SW 1271 (cell line): ENCODE measurements at places on chromosomes 12 and 14.

- DNase-seq, result no peak
Measured at GRCh38 chr12:114998750-114999128, 314.8 kb upstream of the TBX3 start.

GRCh38 chr14:77459072-77459723, 1.3 kb downstream of the AHSA1 start:
- peak; percentile 20 for DNase-seq

DNA sequence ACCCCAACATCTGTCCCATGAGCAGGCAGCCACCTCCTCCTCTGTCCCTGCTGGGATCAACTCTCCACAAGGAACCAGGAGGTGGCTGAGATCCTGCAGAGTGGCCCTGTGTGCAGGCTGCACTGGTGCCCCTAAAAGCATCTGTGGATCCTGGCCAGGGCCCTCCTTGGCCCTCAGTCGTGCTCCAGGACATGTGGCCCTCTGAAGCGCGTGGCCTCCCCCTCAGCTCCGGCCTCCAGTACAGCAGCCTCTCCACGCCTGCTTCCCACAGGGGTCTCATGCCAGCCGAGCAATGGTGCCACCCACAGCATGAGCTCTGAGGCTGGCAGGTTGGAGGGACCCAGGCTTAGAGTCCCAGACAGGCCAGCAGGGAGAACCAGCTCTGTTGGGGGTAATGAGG, 77.4 kb upstream of the NOS1 start:
- no peak for DNase-seq

DNA sequence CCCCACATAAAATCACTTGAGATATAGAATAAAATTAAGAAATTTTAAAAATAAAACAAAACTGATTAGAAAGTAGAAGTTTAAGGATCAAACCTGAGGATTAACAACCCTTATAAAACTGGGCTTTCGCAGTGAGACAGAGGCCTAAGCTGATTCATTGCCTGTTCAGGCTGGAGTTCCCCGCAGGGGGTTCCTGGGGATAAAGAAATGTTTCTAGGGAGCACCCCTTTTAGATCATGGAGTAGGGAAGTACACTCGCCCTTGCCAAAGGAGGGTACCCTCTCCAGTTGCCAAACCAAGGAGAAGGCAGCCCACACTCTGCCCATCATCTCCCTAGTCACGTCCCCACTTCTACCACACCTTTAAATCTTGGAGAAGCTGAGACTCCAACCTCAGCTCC, 6.8 kb downstream of the GLIPR1 start:
- DNase-seq, result no peak

DNA sequence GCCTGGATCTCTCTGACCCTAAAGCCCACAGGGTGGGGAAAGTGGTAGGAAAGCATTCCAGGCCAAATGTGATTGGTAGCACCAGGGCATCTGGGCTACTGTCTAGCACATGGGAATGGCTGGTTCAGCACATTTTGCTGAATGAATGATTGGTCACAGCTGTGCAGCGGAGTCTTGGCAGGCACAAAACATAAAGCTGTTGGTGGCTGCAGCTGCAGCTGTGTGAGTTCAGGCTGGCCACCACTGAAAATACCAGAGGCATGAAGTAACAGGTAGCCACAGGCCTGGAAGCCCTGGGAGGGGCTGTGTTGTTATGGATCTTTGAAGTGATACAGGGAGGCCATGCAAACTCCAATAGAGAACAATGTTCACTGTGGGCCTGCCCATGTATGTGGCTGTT, 72.7 kb downstream of the MYRFL start:
- no peak for DNase-seq

DNA sequence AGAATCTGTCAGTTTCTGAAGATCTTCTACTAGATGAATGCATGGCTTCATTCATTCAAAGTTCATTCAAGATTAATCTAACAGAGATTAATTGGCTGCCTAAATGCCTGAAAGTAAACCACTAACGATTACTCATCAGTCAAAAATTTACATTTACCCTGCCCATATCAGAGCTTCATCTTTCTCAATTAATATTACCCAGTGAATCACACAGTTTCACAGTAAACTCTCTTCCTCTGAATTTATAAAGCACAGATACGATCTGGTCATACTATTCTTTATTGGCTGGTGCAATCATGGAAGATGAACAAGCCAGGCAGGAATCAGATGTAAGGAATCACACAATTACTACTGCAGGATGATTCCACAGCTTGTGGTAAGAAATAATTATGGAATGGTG, 377.7 kb downstream of the SLC16A7 start:
- no peak for DNase-seq

GRCh38 chr12:64180951-64181350, 41.1 kb downstream of the KICS2 start:
- DNase-seq, result no peak

- no peak for DNase-seq
Measured at GRCh38 chr14:45798659-45799058, 545.7 kb upstream of the MIS18BP1 start.

- no peak for DNase-seq
Measured at GRCh38 chr14:67875175-67876006, 55.8 kb downstream of the RAD51B start.

DNA sequence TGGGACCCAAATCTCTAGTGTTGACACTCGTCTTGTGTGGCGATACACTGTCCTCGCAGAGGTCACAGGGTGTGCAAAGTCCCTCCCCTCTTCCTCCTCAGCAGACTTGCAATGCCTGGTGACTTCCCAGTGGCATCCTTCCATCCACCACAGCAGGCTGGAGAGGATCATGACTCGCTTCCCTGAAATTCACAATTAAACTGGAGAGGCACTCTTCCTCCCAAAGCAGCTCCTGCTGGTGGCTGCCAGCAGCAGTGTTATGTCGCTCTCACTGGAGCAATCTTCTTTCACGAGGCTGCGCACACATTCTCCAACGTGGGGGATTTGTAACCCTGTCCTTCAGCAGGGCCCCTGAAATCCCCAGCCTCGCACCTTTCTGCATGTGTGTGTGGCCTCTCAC, 145.2 kb upstream of the TMCC3 start:
- DNase-seq, result peak; percentile 26

GRCh38 chr14:103311171-103311997, 22.7 kb upstream of the EIF5 start:
- DNase-seq, result no peak

GRCh38 chr14:50407111-50407812, 10.6 kb upstream of the CDKL1 start:
- no peak for DNase-seq

GRCh38 chr12:20513189-20513588, 144.9 kb downstream of the PDE3A start:
- DNase-seq, result no peak

- DNase-seq, result no peak
Measured at GRCh38 chr14:60807971-60808370, 73.4 kb downstream of the MNAT1 start.

GRCh38 chr14:33938131-33938949, 12.5 kb downstream of the EGLN3 start:
- no peak for DNase-seq

DNA sequence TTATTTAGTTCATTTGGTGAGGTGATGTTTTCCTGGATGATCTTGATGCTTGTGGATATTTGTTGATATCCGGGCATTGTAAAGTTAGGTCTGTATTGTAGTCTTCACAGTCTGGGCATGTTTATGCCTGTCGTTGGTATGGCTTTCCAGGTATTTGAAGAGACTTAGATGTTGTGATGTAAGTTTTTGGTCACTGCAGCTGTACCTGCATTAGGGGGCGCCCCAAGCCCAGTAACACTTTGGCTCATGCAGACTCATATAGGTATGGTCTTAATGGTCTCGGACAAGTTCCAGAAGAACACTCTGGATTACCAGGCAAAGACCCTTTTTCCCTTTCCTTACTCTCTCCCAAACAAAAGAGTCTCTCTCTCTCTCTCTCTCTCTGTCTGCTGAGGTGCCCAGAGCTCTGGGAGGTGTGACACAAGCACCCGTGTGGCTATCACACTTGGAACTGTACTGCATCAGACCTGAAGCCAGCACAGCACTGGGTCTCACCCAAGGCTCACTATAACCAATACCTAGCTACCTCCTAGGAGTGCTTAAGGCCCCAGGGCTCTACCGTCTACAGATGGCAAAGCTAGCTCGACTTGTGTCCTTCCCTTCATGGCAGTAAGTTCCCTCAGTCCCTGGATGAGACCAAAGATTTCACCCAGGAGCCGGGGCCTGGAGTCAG, 425.8 kb upstream of the ATXN7L3B start:
- DNase-seq, result no peak

GRCh38 chr14:99840265-99840664, 47.1 kb downstream of the EML1 start:
- DNase-seq, result no peak

DNA sequence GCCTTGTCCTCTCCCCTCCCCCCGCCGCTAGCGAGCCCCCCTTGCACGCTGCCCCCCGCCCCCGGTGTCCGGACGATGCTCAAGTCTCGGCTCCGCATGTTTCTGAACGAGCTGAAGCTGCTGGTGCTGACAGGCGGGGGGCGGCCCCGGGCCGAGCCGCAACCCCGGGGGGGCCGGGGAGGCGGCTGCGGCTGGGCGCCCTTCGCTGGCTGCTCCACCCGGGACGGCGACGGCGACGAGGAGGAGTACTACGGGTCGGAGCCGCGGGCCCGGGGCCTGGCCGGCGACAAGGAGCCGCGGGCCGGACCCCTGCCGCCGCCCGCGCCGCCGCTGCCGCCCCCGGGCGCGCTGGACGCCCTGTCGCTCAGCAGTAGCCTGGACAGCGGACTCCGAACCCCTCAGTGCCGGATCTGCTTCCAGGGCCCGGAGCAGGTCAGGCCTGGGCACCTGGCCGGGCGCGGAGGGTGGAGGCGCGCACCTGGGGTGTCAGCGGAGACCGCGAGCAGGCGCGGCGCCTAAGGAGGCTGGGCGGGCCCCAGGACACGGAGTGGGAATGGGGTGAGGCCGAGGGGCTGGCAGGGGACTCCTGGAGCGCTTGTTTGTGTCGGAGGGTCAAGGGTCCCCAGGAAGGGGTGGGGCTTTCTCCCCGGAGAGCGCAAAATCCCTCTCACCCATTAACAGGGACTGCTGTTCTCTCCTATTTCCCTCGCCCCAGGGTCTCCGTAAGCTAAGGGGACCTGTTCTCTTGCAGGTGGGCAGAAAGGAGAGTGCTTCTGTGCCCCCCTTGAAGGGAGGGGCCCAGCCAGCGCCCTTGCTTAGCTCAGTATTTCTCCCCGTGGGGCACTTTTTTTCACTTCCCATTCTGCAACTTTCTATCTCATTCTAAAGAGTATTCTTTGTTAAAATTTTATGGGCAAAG, 810 bp downstream of the MARCHF9 start:
- DNase-seq, result no peak

DNA sequence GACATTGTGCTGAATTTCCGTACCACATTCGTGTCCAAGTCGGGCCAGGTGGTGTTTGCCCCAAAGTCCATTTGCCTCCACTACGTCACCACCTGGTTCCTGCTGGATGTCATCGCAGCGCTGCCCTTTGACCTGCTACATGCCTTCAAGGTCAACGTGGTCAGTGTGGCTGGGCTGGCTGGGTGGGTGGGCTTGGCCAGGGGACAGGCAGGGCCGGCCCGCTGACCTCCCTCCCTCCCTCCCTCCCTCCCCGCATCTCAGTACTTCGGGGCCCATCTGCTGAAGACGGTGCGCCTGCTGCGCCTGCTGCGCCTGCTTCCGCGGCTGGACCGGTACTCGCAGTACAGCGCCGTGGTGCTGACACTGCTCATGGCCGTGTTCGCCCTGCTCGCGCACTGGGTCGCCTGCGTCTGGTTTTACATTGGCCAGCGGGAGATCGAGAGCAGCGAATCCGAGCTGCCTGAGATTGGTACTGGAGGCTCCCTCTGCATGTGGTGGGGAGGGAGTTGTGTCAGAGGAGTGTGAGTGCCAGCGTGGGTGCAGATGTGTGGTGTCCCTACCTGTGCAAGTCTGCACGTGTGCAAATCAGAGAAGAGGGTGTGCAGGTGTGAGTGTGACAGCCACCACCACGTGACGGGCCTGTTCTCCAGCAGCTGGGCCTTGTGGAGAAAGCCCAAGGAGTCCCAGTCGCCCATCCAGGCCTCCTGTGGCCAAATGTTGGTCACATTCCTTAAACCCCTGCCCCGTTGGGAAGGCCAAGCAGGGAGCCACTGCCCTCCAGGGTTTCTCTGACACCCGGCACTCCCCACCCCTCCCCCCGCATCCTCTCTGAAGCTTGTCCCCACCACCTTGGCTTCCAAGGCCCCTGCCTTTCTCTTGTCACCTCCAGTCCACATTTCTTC, 5.3 kb downstream of the KCNH3 start:
- DNase-seq, result no peak

GRCh38 chr14:26538176-26538575, 59.7 kb downstream of the NOVA1 start:
- no peak for DNase-seq

- no peak for DNase-seq
Measured at GRCh38 chr12:106999446-106999845, 12.5 kb upstream of the MTERF2 start.

- DNase-seq, result no peak
Measured at GRCh38 chr12:92300777-92301176, 155.1 kb upstream of the BTG1 start.

DNA sequence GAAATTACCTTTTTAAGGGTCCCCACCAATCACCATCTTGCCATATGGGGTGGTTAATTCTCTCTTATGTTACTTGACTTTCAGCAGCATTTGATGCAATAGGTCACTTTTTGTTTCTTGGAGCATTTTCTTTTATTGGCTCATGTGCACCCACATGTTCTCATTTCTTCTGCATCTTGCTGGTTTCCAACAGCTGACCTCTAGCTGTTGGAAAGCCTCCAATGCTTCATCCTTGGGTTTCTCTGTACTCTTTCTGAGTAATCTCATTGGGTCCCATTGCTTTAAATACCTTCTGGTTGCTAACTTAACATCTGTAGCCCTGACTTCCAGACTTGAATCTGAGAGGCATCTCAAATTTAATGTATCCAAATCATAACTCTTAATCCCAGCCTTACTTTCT, 116.8 kb downstream of the CRADD start:
- no peak for DNase-seq

DNA sequence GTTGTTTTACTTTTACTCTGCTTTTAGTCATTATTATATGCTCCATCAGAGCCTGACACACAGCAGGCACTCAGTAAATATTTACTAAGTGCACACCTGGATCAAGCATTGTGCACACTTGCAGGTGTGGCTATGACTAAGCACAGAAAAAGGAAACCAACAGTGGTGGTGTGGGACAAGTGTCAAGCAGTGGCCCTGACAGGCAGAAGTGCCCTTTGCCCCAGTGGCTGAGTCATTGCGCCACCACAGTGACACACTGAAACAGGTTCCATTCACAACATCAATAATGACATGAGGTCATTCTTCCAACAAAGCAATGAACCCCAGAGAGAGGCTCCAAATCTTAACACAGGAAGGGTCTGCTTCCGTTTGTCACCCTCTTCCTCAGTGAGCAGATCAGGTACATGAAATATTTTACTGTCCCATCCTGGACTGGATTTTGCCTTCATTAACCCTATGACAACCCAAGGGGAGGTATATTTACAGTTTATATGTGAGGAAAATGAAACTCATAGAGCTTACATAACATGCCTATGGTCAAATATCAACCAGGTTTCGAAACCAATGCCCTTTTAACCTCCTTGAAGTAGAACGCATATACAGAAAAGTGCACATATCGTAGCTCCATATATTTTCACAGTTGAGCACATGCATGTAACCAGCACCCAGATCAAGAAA, 82.6 kb upstream of the GTF2A1 start:
- DNase-seq, result no peak

GRCh38 chr12:81610955-81611889, 147.9 kb downstream of the PPFIA2 start:
- DNase-seq, result peak; percentile 3

GRCh38 chr14:74942608-74943007, 12.8 kb downstream of the PGF start:
- DNase-seq, result no peak
